ENCODE measurements at places on chromosomes 2 and 18.
A peak's percentile ranks its signal among the peaks of the same experiment; 100 is the strongest.

GRCh38 chr18:3453540-3454364 is 3.8 kb downstream of the TGIF1 start:
- DNase-seq = peak; percentile 11

DNA sequence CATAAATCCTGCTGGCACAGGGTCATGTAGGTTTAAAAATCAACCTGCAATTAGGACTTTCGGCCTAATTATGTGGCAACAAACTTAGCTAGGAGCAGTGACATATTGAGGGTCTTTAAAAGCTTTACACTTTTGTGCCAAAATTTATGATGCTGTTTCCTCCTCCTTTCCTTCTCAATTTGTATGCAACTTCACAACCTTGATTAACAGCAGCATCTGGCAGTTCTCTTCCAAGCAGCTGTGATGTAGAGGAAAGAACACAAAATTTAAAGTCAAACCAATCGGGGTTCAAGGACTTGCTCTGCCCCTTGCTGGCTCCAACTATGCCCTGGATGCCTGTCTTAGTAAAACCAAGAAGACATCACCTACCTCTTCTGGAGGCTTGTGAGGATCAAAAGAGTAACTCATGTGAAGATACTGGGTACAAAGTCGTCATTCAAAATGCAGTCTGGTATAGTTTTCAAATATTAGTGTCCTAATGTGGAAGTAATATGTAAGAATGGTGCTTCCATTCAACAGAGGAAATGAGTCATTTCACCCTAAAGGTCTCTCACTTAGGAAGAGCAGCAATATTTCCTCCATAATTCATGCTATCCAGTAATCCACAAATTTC is 94.7 kb downstream of the ANKRD44 start:
- no peak for DNase-seq

DNA sequence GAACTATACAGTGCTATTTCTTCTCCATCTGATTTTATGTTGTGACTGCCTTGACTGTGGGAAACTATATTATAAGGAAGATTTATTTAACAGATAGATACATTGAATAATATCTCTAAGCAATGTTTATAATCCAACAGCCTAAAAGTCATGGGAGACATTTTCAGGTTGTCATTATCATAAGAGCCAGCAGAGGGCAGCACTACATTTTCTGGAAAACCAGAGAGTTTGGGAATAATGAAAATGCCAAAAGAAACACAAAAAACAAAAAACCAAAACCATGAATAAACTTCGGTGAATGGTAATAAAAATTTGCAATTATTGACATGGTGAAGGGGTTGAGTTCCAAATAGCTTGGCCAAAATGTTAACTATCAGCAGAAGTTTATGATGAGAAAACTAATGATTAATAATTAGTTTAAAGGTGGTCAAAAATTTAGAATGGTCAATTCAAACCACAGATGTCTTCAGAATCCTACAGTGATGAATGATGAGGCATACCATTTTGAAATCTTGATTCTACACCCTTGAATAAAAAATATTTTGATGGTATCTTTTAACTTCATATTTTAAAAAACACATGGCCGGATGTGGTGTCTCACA is 4.7 kb downstream of the EEF1B2 start:
- no peak for DNase-seq

DNA sequence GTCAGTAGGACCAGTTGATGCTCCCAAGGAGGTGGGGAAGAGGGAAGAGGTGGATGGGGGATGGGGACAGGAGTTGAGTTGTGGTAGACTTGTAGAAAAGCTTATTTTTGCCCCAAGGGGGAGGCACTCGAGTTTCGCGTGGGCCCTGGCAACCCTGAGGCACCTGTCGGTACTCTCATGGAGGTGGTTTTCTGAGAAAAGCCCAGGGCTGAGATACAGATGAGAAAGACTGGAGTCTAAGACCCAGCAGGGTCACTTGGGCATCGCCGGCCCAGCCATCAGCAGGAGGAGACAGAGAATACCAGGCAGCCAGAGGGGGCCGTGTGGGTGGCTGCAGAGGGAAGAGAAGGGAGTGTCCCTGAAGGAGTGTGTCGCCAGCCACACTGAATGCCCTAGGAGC is 57.7 kb upstream of the HPCAL1 start:
- DNase-seq = no peak

DNA sequence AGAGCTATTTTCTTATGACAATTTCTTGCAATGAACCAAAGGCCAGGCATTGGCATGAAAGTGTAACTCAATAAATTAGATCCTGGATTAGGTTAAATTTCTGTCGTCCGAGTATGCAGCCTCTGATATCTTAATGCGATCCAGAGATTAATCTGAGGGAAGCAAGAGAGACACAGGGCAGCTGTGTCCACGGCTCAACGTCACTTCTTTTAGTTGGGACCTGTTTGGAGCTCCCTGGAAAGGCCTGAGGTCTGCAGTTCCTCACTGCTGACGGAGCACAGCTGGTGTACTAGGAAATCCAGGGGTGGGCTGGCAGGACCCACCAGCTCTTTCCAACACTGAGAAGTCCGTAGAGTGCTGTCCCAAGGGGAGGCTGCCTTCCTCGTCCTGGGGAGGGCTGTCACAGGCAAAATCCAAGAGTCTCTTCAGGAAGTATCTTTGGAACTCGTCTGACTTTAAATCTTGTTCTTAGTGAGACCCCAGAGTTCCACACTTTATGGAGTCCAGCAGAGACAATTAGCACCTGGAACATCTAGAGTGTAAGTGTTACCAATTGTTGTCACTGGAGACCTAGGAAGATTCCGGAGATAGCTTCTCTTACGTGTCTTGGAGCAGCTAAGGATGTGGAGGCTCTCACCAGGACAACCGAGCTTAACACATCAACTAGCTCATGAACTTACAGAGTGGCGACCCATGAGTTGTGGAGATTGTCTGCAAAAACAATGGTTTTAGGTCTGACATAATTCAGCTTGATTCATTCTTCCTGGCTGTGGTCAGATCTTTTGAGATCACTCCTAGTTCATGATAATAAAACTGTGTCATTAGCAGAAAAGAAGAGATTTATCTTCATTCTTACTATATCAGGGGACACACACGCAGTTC is 173.7 kb downstream of the ACKR3 start:
- no peak for DNase-seq

GRCh38 chr2:225894236-225894980 is 494.9 kb downstream of the NYAP2 start:
- no peak for DNase-seq

Data from activated CD4-positive, alpha-beta T cell treated with anti-CD3 and anti-CD28 coated beads for 4 hours (primary cell).